Large intestine (tissue), 12 donors: ENCODE measurements at places on chromosomes 5 and 9. TPM values are rescaled to one million over a fixed set of nuclear protein-coding genes. Genes with fewer than 3 reads are reported as not detected.

GRCh38 chr5:73861313-73861988 lies 235.5 kb downstream of the ARHGEF28 start:
- DNase-seq, result no peak
- no peak overlapping the region for H3K4me3 ChIP-seq
- H3K4me1 ChIP-seq, result no peaks in the 10 kb centered on the region
- H3K27me3 ChIP-seq, result no peaks in the 10 kb centered on the region
- peaks cover 14% of the 10 kb centered on the region for H3K36me3 ChIP-seq

DNA sequence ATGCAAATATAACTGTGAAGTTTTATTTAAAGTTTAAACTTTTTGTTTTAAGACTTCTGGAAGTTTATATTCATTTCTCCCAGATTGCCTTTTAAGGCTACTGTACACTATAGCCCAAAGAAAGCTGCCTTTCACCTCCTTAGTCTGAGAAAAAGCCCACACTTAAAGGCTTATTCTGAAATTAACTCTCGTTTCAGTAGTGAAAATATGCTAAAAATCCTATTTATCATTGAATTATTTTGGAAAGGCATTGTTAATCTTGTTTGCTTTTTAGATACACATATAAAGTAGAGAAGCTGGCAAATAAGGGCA lies 3.3 kb upstream of the PURA start:
- DNase-seq, result no peak
- H3K27me3 ChIP-seq, result peaks cover 47% of the 10 kb centered on the region
- H3K4me1 ChIP-seq, result peaks cover 16% of the 10 kb centered on the region

Gene UAP1L1
- 32.4 TPM for polyA plus RNA-seq

DNA sequence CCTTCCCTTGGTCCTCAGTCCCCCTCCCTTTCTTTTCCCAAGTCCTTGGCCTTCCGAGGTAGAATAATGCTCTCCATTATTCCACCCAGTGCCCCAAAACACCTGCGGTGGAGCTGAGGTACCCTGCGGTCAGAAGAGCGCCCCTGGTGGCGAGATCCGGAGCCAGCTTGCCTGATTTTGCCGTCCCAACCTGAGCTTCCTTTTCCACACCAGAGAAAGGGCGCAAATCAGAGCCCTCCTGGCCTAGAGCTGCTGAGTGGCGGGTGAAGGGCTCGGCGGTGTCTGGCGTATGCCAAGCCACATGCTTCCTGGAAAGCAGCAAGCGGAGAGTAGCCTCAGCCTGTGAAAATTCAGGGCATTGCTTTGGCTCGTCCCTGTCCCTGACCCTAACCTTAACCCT lies 21.1 kb upstream of the CARTPT start:
- no peaks in the 10 kb centered on the region for H3K27me3 ChIP-seq
- peaks cover 24% of the 10 kb centered on the region for H3K4me1 ChIP-seq
- H3K27ac ChIP-seq, result no peak overlapping the region

GRCh38 chr5:40082313-40082712 lies 597.4 kb upstream of the PTGER4 start:
- no peaks in the 10 kb centered on the region for H3K27me3 ChIP-seq
- H3K36me3 ChIP-seq, result no peaks in the 10 kb centered on the region
- no peak overlapping the region for H3K4me3 ChIP-seq
- H3K4me1 ChIP-seq, result no peaks in the 10 kb centered on the region

DNA sequence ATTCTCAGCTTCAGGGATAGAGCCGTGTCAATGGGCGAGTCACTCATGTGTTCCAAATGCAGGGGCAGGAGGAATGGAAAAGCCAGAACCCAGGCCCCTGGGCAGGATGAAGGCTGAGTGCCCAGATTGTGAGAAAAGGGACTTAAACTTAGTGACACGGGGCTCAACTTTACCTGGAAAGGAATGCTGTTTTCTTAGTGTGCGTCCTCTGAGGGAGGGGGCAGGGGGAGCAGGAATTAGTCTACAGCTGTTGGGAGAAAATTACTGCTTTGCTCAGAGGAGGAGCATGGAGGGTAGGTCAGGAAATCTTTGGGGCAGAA lies 14.6 kb downstream of the HK3 start:
- no peaks in the 10 kb centered on the region for H3K4me1 ChIP-seq
- H3K27me3 ChIP-seq, result no peaks in the 10 kb centered on the region

- no peaks in the 10 kb centered on the region for H3K36me3 ChIP-seq
- no peaks in the 10 kb centered on the region for H3K27me3 ChIP-seq
- H3K27ac ChIP-seq, result no peak overlapping the region
- peaks cover 6% of the 10 kb centered on the region for H3K4me1 ChIP-seq
Observed at GRCh38 chr9:86649913-86650312, 295.7 kb upstream of the TUT7 start.

Gene SLC6A3
- polyA plus RNA-seq, result 0.13 TPM

DNA sequence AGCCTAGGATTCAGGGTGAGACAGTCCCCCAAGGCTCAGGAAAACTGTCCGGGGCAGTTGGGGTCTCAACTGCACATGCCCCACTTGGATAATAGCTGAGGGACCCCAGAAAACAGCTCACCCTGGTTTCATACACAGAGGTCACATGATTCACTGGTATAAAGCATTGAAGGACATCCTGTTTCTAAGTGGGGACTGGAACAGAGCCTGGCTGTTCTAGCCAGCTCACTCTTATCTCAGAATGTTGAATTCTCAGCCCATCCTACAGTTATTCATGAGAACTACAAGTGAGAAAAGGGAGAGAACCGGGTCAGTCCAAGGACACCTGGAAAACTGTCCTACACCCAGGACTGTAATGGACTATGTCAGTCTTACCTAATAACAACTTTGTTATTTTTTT lies 170.9 kb downstream of the FGF1 start:
- H3K4me3 ChIP-seq, result no peak overlapping the region
- H3K36me3 ChIP-seq, result no peaks in the 10 kb centered on the region
- no peaks in the 10 kb centered on the region for H3K27me3 ChIP-seq
- H3K4me1 ChIP-seq, result peaks cover 20% of the 10 kb centered on the region
- H3K27ac ChIP-seq, result no peak overlapping the region

DNA sequence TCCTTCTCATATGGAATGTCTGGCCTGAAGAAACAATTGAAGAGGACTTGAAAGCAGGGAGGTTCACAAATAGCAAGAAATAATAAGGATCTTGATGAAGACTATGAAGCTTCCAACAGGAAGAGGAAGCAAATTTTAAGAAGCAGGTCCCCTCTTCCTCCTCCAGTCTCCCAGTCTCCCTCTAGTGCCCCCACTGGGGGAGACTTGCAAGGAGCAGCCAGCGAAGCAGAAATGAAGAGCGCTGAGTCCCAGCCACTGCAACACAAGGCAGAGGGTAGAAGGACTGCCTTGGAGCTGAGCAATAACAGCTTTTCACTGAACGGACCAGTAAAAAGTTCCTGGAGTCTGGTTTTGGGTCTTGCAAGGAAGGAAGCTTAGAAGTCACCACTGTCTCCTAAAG lies 32.6 kb upstream of the ACO1 start:
- H3K4me3 ChIP-seq, result no peak overlapping the region
- H3K27me3 ChIP-seq, result no peaks in the 10 kb centered on the region
- DNase-seq, result no peak
- H3K36me3 ChIP-seq, result no peaks in the 10 kb centered on the region
- H3K27ac ChIP-seq, result no peak overlapping the region

Gene C5orf34
- polyA plus RNA-seq, result 3.0 TPM

GRCh38 chr5:58258984-58259684 lies 200.8 kb downstream of the PLK2 start:
- no peaks in the 10 kb centered on the region for H3K36me3 ChIP-seq
- H3K27me3 ChIP-seq, result no peaks in the 10 kb centered on the region
- H3K27ac ChIP-seq, result no peak overlapping the region
- DNase-seq, result no peak

GRCh38 chr5:62354028-62354874 lies 48.2 kb downstream of the KIF2A start:
- peak; percentile 49 for DNase-seq
- H3K4me3 ChIP-seq, result no peak overlapping the region
- peaks cover 32% of the 10 kb centered on the region for H3K36me3 ChIP-seq
- no peak overlapping the region for H3K27ac ChIP-seq
- H3K27me3 ChIP-seq, result no peaks in the 10 kb centered on the region
- H3K4me1 ChIP-seq, result no peaks in the 10 kb centered on the region

- no peak overlapping the region for H3K27ac ChIP-seq
- no peak overlapping the region for H3K4me3 ChIP-seq
- no peaks in the 10 kb centered on the region for H3K27me3 ChIP-seq
- peaks cover 14% of the 10 kb centered on the region for H3K36me3 ChIP-seq
- DNase-seq, result no peak
- H3K4me1 ChIP-seq, result no peaks in the 10 kb centered on the region
Observed at GRCh38 chr5:55650386-55650785, 61.7 kb downstream of the SLC38A9 start.

- no peaks in the 10 kb centered on the region for H3K27me3 ChIP-seq
- H3K27ac ChIP-seq, result peak overlapping the region; percentile 15
Observed at GRCh38 chr9:105257809-105258208, 13.4 kb downstream of the SLC44A1 start.

Gene SPATA31D3
- polyA plus RNA-seq, result not detected

GRCh38 chr5:176671399-176671798 lies 24.1 kb downstream of the TSPAN17 start:
- peaks cover 4% of the 10 kb centered on the region for H3K27me3 ChIP-seq
- no peak overlapping the region for H3K4me3 ChIP-seq
- H3K36me3 ChIP-seq, result no peaks in the 10 kb centered on the region
- H3K27ac ChIP-seq, result no peak overlapping the region
- DNase-seq, result no peak

Gene ADAMTS12
- 4.2 TPM for polyA plus RNA-seq
